ENCODE measurements at places on chromosomes 6 and 20.
A peak's percentile ranks its signal among the peaks of the same experiment; 100 is the strongest.

- peak; percentile 28 for DNase-seq
These were observed 23.0 kb upstream of the SLC22A7 start for GRCh38 chr6:43274916-43275597.

- no peak for DNase-seq
These were observed 78.2 kb downstream of the ELOVL4 start for GRCh38 chr6:79869184-79869583.

GRCh38 chr6:65113581-65113980, 593.4 kb downstream of the EYS start:
- DNase-seq, result no peak

GRCh38 chr6:37988127-37988526, 168.6 kb downstream of the ZFAND3 start:
- DNase-seq, result no peak

DNA sequence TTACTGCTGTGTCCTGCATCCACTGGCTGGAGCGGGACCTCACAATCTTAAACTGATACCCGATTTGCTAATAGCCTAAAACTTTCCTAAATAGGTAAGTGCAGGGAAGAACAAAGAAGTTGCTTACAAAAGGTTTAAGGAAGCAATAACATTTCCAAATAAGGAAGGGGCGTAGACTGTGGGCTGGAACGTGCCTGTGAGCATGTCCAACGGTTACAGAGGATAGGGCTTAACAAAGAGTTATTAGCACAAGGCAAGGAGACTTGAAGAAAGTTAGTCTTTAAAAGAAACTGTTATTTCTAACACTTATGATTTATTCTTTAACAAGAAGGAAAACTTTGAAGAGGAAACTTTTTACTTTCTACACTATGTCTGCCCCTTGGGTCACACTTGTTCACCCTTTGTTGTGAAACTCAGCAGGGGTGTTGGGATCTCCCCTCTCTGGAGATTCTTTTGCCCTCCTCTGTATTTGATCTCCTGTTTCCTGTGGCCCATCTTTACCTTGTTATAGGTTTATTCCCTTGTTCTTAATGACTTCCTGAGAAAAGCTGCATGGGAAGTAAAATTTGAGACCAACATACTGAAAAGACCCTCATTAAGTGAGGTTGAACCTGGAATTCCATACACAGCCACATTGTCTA, 28.7 kb downstream of the KAT14 start:
- DNase-seq, result no peak

DNA sequence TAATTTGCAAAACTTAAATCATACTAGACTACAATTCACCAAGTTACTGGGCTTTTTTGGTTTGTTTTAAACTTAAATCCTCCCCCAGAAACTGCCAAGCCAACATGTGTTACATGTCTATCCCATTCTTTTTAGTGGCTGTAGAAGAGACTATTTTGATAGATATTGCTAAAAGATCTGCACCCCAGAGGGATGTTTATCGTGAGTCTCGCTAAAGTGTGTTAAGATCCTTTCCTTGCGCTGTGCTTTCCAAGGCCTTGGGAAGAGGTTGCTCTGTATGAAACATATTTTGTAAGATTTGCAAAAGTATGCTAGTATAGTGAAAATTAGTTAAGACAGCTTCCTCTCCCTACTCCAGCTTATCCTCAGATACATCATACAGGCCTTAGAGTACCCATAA, 63.0 kb downstream of the GPX5 start:
- no peak for DNase-seq

- no peak for DNase-seq
These were observed 224.0 kb downstream of the EYA2 start for GRCh38 chr20:47118641-47119040.

DNA sequence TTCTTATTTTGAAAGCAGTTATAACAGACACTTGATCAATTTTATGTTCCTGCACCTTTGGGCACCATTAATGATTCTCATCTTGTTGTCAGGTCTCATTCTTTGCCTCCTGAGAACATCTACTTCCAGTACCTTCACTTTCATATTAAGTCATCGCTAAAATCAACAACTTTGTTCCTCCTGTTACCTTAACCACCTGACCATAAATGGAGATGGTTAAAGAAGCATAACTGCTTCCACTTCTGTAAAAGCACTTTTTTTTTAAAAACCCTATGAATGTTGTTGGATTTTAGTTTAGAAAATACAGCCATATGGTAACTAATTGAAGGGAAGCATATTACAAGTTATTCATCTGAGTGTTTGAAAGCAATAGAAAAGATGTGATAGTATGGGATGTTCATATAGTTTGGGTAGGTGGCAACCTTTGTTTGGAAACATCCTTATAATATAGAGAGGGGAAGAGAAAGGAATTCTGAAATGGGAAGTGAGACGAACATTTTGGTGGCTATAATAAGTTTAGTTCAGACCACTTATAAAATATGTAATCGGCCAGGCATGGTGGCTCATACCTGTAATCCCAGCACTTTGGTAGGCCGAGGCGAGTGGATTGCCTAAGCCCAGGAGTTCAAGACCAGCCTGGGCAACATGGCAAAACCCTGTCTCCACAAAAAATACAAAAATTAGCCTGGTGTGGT, 53.9 kb downstream of the AFG1L start:
- no peak for DNase-seq

- no peak for DNase-seq
These were observed at the start of gene KIF25 for GRCh38 chr6:167997642-167998041. TSS of gene KIF25 (plus strand) at chr6:167997671. CDS start at chr6:168029586, 31,915 bp downstream.

GRCh38 chr6:116560130-116560529, 6.6 kb downstream of the CALHM4 start:
- DNase-seq, result no peak

- no peak for DNase-seq
These were observed 6.9 kb downstream of the GRM4 start for GRCh38 chr6:34138914-34139510.

DNA sequence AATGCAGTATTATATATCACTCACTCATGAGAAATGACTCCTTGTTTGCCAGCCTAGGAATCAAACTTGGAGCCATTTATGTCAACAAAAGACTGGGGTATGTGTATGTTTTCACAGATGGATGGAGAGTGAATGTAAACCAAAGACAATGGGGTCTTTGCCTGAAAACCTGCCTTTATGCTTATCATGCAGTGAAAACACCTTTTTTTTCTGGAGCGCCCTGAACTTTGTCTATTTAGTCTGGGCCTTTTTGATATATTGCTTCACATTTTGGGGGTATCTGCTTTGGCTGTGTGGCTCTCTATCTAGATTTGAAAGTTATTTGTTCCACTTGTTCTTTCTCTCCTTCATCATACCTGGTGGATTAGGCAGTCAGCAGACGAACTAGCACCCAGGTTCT, 848.5 kb upstream of the FLRT3 start:
- DNase-seq, result no peak

DNA sequence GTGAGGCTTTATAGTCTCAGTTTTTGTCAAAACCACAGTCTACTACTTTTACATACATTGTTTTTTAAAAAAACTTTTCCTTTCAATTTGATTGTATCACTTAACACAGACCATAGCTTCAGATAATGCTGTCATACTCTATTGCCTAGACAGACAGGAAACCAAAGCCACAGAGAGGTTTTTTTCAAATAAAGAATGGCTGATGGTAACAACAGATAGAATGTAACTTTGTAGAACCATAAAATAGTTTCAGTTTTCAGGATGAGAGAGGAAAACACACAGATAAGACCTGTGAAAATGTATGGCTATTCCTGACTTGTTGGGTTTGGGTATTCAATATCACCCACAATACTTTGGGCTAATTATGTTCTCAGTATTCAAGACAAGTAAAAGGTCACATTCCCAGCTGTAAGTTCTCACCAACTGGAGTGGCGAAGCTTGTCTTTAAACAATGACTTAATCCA, 94.0 kb downstream of the ADGRG6 start:
- DNase-seq, result no peak

GRCh38 chr6:49890988-49891387, 24.7 kb upstream of the CRISP1 start:
- no peak for DNase-seq

DNA sequence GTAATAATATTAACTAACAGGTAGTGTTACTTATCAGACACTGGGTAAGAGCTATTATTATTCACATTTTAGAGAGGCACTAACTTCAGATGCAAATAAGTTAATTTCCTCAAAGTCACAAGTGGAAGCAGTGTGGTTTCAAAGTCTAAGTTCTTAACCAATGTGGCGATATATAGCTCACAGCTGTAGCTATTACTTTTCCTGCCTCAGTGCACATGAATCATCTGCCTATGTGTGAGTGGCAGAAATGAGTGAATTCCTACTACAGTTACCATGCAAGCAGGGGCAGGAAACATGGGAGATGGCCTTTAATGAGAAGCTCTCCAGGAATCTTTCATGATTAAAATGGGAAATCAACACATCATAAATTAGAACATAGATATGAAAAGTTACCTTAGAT, 126.2 kb upstream of the EYA4 start:
- DNase-seq, result no peak

DNA sequence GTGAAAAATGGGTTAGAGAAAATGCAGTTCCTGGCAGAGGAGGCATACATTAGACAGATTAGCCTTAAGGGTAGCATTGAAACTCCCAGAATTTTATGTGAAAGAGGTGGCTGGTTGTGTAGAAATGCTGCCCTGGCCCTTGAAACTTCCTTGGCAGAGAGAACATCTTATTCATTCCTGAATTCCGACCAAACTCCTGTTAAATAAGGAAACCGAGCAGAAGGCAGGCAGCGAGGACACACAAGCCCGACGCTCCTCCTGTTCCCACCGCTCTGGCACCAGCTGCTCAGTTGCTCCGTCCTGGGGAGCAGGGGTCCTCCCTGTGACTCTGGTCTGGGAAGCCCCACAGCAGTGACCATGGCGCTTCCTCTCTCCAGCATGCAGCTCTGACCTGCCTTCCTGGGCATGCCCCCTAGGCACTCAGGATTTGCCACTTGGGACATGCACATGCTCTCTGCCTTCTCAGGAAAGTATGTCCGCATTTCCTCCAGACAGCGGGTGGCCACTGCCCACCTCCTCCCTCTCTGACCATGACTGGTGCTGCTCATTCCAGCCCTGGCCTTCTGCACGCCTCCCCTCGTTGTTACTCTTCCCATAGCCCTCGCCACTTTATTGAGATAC, 35.2 kb upstream of the CLDN20 start:
- no peak for DNase-seq

Data from activated CD4-positive, alpha-beta T cell treated with anti-CD3 and anti-CD28 coated beads, Interleukin-2, amount 50 U/mL, for 4 hours (primary cell).